ENCODE measurements at places on chromosomes 3 and 15.

GRCh38 chr3:44058022-44058867 lies 183.4 kb upstream of the TOPAZ1 start:
- peak; percentile 10 for DNase-seq

GRCh38 chr3:159091936-159092335 lies 290.1 kb downstream of the MFSD1 start:
- no peak for DNase-seq

DNA sequence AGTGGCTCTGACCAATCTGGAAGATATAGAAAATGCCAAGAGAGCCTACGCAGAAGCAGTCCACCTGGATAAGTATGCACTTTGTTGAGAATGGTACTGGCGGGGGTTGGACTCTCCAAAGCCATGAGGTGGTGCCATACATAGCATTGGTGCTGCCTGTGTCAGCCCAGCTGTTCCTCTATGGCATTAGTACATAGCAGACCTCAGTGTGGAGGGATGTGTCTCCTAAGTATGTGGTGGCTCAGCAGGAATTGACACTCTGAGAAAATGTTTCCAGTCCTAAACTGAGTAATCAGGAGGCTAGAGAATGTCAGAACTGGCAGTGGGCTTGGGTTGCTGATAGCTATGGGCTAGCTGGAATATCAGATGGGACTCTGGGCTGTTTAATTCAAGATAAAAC lies 48.4 kb downstream of the ADPGK start:
- DNase-seq = no peak

DNA sequence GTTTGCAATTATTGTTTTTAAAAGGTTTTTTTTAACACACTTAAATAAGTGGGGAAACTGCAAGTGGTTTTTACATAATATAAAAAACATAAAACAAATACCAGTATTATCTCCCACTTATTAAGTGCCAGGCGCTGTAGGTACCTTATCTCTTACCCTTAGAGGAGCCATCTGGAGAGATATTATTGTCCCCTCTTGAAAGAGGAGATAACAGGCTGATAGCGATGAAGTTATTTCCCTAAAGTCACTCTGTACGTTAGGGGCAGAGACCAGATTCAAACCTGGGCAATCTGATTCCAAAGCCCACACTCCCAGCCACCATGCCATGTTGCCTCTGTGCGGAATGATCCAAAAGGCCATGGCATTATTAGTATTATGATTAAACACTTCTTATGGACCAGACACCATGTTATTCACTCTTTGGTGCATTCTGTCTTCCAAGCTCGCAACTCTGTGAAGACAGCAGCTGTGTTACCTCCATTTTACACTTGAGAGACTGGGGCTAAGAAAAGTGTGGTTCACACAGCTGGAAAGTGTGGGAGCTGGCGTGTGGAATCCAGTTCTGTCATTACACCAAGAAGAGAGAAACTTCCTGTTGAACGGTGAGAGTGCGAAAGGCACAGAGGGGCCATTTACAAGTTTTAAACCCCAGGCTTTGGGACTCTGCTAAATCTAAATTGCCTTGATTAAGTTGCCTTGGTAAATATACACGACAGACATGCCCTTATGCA lies 79.9 kb upstream of the MITF start:
- no peak for DNase-seq

DNA sequence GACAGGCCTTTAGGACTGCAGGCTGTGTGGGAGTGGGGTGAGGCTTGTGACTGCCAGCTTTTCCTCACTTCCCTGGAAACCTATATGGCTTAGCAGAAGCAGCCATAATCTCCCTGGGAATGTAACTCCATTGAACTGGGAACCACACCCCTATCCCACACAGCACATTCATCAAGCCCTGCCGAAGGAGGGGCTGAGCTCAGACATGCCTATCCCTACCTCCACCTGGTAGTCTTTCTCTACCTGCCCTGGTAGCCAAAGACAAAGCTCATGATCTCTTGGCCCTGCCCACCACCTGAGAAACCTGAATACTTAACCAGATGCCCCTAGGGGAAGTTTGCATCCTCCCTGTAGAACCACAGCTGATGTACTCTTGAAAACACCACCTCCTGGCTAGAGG lies 219.8 kb downstream of the UNC13C start:
- DNase-seq = no peak

- no peak for DNase-seq
Measured at GRCh38 chr3:170471149-170471548, 52.5 kb downstream of the CLDN11 start.

GRCh38 chr15:98727115-98728040 lies 79.0 kb downstream of the IGF1R start:
- DNase-seq = no peak

GRCh38 chr3:106985721-106986120 lies 391.5 kb upstream of the CCDC54 start:
- no peak for DNase-seq

DNA sequence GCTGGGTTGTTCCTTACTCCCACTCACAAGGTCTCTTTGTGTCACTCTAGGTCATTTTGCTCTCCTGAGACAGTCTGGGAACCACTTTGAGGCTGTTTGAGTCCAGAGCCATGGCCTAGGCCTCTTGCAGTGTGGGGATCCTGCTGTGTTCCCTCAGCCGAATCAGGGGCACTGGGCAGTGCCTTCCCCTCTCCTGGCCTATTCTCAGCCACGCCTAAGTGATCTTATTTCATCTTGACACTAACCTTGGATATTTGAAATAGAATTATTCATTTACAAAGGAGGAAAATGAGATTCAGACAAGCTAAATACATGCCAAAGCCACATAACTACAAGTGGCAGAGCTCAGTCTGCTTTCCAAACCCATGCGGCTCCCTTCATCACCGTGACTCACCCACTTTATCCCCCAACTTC lies 557.2 kb upstream of the TBL1XR1 start:
- DNase-seq = no peak

GRCh38 chr15:96428742-96429141 lies 98.2 kb downstream of the NR2F2 start:
- no peak for DNase-seq

DNA sequence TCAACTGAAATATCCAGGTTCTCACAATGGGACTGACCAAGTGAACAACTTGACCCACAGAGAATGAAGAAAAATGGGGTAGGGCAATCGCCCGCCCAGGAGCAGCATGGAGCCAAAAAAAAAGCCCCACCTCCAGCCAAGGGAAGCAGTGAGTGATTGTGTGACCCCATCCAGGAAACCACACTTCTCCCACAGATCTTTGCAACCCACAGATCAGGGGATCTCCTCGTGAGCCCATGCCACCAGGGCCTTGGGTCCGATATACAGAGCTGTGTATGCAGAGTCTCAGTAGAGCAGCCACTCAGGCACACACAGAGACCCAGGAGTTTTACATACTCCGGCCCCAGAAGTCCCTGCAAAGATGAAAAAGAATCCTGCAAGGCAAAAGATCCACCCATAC lies 35.7 kb downstream of the PYGO1 start:
- no peak for DNase-seq

- no peak for DNase-seq
Measured at GRCh38 chr3:150292891-150293290, 115.2 kb upstream of the TSC22D2 start.

GRCh38 chr3:136078421-136079364 lies 113.2 kb downstream of the PPP2R3A start:
- no peak for DNase-seq

DNA sequence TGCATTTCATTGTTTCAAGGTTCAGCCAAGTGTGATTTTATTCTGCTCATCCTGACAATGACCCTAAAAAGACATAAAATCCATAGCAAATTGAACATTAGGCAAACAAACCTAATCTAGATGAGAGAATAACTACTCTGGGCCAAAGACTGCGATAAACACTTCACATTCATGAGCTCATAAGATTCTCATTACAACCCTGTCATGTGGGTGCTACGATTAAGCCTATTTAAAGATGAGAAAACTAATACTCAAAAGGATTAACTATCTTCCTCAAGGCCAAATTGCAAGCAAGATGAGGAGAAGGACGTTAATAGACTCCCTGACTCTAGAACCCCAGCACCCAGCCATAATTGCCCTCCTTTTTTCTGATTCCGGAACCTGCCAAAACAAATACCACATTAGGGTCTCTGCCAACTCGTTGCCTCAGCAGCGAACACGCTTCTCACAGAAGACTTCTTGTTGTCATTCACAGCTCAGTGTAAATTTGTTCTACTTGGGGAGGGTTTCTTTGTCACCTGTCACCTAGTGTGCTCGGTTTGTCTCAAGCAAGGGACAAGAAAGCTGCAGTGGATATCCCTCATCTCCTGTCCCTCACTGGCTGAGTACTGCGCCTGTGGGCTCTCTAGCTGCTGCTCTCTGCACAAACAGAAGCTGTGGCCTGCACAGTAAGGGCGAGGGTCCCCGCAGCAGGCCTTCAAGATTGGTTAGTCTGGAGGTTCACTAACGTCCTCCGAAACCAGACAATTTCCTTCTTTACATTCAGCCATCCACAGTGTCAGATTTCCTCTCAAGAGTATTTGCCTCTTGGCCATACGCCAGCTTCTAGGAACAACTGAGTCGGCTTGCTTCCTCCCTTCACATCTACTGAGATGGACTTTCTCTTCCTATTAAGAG lies 200.0 kb upstream of the UBE2E2 start:
- no peak for DNase-seq

DNA sequence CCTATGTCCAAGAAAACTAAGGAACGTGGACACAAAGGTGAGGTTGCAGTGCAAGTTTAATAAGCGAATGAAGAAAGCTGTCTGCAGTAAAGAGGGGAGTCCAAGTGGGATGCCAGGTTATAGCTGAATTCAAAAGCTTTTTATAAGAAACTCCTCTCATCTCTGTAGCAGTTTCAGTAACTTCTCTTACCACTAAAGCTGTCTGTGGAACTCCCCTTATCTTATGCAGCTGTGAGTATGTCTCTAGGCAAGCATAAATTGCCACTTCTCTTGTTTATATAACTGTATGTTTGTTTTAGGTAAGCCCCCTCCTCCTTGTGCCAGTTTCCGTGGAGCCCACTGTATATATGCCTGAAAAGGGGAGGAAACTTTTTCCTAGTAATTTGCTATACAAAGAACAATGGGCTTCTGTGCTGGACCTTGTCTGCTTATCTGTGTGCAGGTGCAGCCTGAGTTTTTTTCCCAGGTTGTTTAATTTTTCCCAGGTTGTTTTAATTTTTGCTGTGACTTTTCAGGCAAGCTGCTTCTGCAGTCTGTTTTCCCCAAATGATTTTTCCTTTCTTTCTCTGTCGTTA lies 875.1 kb upstream of the EPHA6 start:
- DNase-seq = no peak

- no peak for DNase-seq
Measured at GRCh38 chr15:94231723-94232468, 535 bp downstream of the MCTP2 start.

GRCh38 chr15:74234598-74234875 lies 1.6 kb upstream of the CCDC33 start:
- DNase-seq = no peak

- no peak for DNase-seq
Measured at GRCh38 chr3:65878831-65879230, 159.9 kb downstream of the MAGI1 start.

DNA sequence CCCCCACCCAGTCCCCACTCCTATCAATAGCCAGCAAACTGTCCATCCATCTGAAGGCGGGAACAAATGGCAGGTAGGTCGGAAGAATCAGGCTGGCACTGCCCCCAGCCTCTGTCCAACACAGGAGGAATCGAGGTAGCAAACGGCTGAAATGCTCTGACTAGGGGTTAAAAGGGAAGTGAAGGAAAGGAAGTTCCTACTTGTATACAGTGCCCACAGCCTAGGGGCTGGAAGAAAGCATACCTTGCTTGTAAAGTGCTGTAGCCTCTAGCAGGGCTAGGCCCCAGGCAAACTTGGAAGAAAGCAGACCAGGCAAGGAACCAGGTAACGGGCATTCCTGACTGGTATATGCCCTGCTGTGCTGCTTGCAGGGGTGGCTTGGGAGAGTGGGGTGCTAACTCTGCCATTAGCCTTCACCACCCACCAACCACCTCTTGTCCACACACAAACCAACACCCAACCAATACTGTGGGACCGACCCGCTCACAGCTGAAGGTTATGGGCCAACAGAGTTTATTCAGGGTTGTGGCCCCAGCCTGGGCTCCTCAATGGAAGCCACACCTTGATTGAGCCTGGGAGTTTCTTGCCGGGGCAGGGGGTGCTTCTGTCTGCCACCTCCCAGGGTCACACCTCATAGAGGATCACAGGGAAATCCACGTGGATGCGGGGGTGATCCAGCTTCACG lies 2.4 kb downstream of the TUSC2 start:
- DNase-seq = no peak

DNA sequence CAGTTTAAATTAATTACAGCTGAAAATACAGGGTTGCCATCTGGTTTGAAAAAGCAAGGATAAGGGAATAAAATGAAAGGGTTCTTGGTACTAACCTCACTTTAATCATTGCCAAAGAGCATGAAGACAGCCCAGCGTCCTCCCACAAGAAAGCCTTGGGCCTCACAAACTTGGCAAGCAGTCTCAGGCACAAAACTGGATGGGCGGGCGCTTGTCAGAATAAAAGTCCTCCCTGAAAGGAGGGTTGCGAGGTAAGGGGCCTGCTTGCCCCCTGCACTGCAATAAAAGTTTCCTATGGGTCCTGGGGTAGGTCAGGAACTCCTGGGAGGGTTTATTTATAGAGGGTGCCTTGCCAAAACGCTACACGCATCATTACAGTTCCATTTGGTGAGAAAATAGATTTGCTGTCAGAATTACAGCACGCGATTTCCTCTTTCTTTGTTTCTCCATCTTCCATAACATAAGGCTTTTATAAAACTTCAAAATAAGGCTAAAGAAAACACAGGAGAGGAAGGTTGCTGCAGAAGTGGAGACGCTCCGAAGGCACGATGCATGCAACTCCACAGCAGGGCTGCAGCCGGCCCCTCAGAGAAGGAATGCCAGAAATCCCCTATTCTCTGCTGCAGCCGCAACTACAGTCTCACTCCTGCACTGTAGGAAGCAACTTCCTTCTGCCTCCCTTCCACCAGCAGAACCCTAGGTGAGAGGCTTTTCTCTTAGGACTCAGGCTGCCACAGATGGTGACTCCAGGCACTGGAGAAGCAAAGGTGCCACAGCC lies 61.3 kb downstream of the VGLL4 start:
- no peak for DNase-seq

GRCh38 chr15:70342554-70343548 lies 245.1 kb upstream of the TLE3 start:
- no peak for DNase-seq

- no peak for DNase-seq
Measured at GRCh38 chr3:85726241-85726640, 767.5 kb downstream of the CADM2 start.

- DNase-seq = no peak
Measured at GRCh38 chr3:184234224-184234623, 4.8 kb downstream of the VWA5B2 start.

- no peak for DNase-seq
Measured at GRCh38 chr15:93485438-93486327, 396.7 kb upstream of the RGMA start.
